ENCODE measurements at places on chromosomes 2 and 18. TPM values are rescaled to one million over a fixed set of nuclear protein-coding genes. Genes with fewer than 3 reads are reported as not detected.

DNA sequence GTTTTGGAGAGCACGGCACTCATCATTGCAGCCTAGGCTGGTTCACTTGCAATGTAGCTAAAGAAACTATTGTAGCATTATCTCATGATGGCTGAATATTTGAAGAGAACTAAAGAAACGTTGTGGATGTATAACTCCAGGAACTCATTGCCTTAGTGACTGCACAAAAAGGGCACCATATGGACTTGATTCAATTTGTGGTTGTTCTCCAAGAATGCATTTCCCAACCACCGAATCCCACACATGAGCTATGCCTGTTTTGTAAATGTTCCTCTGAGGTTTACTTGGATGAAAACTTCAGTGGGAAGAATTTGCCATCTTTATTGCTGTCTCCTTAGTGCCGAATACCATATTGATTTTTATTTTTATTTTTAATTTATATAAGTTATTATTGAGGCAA lies 43.5 kb downstream of the DOK6 start:
- no peaks in the 10 kb centered on the region for H3K36me3 ChIP-seq
- H3K27ac ChIP-seq = no peak overlapping the region
- no peak for DNase-seq
- no peaks in the 10 kb centered on the region for H3K27me3 ChIP-seq

GRCh38 chr2:200765995-200766660 lies 45.6 kb upstream of the BZW1 start:
- no peak for DNase-seq
- H3K4me3 ChIP-seq = no peak overlapping the region

DNA sequence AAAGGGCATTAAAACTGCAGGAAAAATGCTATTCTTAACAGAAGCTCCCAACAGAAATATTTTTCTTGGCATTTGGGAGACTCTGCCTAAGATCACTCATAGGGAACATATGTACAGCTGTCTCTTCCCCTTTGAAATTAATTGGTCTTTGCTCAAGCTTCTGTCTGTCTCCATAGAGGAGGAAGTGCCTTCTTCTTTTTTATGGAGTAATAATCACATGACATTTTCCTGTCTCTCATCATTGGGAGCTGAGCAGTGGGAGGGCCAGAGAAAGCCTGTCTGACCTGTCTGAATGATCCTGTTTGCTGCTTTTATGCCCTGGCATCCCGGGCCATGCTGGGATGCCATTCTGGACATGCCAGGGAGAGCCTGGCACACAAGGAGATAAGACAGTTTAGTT lies 145.6 kb downstream of the AQP4 start:
- H3K4me3 ChIP-seq = no peak overlapping the region

DNA sequence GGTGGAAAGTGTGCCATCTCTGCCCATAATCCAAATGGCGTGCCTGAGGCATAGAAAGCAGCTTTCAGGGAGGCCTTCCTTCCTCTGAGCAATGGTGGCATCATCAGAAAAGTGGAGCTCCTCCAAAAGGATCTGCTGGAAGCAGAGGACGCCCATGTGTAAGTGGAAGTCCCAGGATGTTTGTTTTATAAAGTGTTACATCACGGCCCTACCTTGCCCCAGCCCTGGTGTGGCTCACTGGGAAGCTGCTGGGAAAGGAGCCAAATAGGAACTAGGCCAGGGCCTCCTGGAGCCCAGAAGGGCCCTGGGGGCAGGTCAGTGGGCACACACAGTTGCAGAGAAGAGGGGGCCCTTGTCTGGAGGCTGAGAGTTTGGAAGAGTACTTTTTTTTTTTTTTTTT lies 4.2 kb upstream of the ODC1 start:
- peaks cover 25% of the 10 kb centered on the region for H3K4me1 ChIP-seq
- H3K36me3 ChIP-seq = no peaks in the 10 kb centered on the region
- no peak overlapping the region for H3K27ac ChIP-seq
- H3K27me3 ChIP-seq = no peaks in the 10 kb centered on the region
- no peak overlapping the region for H3K4me3 ChIP-seq

GRCh38 chr2:120391911-120392665 lies 46.2 kb downstream of the INHBB start:
- no peak overlapping the region for H3K27ac ChIP-seq
- H3K4me3 ChIP-seq = no peak overlapping the region
- no peaks in the 10 kb centered on the region for H3K27me3 ChIP-seq
- no peak for DNase-seq
- no peaks in the 10 kb centered on the region for H3K36me3 ChIP-seq

DNA sequence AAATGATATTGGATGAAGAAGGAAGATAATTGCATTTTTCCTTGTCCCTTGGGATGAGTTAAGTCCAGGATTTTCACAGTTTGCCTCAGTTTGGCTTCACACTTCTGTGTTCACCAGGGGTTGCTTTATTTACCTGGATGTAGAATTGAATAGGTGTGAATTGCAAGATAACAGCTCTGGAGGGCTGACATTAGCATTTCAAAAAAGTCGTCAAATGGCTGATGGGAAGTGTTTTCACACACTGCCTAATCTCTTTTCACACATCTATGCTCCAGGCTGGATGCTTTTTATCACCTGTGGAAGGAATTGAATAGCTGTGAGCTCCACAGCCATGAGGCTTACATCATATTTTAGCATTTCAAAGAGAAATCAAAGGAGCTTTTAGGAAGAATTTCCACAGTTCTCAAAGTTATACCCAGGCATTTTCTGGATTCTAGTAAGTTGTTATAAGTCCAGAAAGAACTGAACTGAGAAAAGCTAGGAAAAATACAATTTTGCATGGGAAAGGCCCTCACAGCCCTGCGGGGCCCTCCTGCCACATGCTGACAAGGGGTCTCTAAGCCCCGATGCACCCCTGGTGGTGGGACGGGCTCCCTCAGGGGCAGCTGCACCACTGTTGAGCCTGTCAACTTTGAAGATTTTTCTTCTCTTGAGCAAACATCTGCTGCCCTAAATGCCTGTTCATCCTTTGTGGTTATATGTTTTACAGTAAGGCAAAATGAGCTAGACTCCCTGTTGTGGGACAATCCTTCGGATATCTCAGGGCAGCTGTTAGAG lies 43.9 kb downstream of the TEX51 start:
- H3K4me1 ChIP-seq = no peaks in the 10 kb centered on the region
- no peaks in the 10 kb centered on the region for H3K36me3 ChIP-seq
- DNase-seq = no peak
- H3K27ac ChIP-seq = no peak overlapping the region
- H3K4me3 ChIP-seq = no peak overlapping the region

DNA sequence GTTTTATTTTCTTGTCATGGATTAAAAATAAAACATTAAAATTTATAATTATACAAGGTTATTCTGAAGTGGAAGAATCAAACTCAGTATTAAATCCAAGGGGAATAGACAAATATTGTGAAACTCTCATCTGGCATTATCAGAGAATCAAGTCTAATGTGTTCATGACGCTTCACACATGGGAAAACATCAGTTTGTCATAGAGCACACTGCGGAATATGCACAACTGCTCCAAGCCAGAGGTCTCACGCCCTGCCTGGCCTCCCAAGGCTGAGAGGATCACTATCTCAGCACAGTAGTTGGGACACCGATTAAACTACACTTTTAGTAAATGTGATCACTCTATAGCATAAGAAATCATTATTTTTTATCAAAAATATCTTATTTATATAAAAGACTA lies 20.7 kb upstream of the TRIM43B start:
- H3K4me1 ChIP-seq = no peaks in the 10 kb centered on the region
- H3K27ac ChIP-seq = no peak overlapping the region
- H3K27me3 ChIP-seq = peaks cover 5% of the 10 kb centered on the region
- DNase-seq = no peak
- no peaks in the 10 kb centered on the region for H3K36me3 ChIP-seq

- H3K27ac ChIP-seq = no peak overlapping the region
- DNase-seq = no peak
- no peaks in the 10 kb centered on the region for H3K36me3 ChIP-seq
- H3K4me3 ChIP-seq = no peak overlapping the region
Observed at GRCh38 chr2:46431481-46432235, 47.7 kb upstream of the TMEM247 start.

DNA sequence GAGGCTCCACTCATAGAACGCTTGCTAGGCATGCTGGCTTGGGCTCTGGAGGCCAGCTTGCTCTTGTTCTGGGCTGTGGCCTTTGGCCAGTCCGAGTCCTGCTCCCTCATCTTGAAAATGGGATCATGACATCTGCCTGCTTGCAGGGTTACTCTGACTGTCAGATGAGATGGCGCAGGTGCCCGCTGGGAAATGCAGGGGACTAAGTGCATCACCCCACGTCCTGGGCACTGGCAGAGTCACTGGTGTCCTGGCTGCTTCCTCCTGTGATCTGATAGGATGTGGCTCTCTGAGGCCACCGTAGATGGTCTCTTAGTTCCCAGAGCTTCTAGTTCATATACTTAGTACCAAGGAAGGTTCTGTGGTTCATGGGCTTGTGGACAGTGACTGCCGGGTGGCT lies 18.5 kb downstream of the LDLRAD4 start:
- no peak for DNase-seq
- no peak overlapping the region for H3K4me3 ChIP-seq
- H3K36me3 ChIP-seq = no peaks in the 10 kb centered on the region
- no peak overlapping the region for H3K27ac ChIP-seq
- H3K27me3 ChIP-seq = no peaks in the 10 kb centered on the region
- peaks cover 3% of the 10 kb centered on the region for H3K4me1 ChIP-seq

- no peak overlapping the region for H3K4me3 ChIP-seq
- H3K27me3 ChIP-seq = no peaks in the 10 kb centered on the region
- no peak overlapping the region for H3K27ac ChIP-seq
- no peaks in the 10 kb centered on the region for H3K4me1 ChIP-seq
- no peak for DNase-seq
Observed at GRCh38 chr2:3212984-3213383, 164.6 kb downstream of the EIPR1 start.

GRCh38 chr18:56202678-56203077 lies 435.7 kb downstream of the TXNL1 start:
- no peak for DNase-seq
- no peaks in the 10 kb centered on the region for H3K27me3 ChIP-seq
- H3K36me3 ChIP-seq = no peaks in the 10 kb centered on the region
- H3K4me1 ChIP-seq = no peaks in the 10 kb centered on the region
- no peak overlapping the region for H3K27ac ChIP-seq

GRCh38 chr2:207385903-207386302 lies 143.9 kb upstream of the CREB1 start:
- no peak overlapping the region for H3K27ac ChIP-seq
- DNase-seq = no peak
- no peaks in the 10 kb centered on the region for H3K27me3 ChIP-seq
- H3K4me1 ChIP-seq = no peaks in the 10 kb centered on the region
- H3K36me3 ChIP-seq = no peaks in the 10 kb centered on the region

- H3K4me3 ChIP-seq = peak overlapping the region; percentile 85
- no peaks in the 10 kb centered on the region for H3K27me3 ChIP-seq
- H3K27ac ChIP-seq = peak overlapping the region; percentile 98
- H3K4me1 ChIP-seq = peaks cover 45% of the 10 kb centered on the region
- DNase-seq = peak; percentile 42
- H3K36me3 ChIP-seq = no peaks in the 10 kb centered on the region
Observed at GRCh38 chr2:241637795-241638660, 535 bp downstream of the ATG4B start.

GRCh38 chr2:43407935-43408334 lies 181.5 kb upstream of the ZFP36L2 start:
- no peak overlapping the region for H3K4me3 ChIP-seq
- H3K4me1 ChIP-seq = peaks cover 22% of the 10 kb centered on the region
- H3K36me3 ChIP-seq = no peaks in the 10 kb centered on the region
- peak overlapping the region; percentile 65 for H3K27ac ChIP-seq

DNA sequence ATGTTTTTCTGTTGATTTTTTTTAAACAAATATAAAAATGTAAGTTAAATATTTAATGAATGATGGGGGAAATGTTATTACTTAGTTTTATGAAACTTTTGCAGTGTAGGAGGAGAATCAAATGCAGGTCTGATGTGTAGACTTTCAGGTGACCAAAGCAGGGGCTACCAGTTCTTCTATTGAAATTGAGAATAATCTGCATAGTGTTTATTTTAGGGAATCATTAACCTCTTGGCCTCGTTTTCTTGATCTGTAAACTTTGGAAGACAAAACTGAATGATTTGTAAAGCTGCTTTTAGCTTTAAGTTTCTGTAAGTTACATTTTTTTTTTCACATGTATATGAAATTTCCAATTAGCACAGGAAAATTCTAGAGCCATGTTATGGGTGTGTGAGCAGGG lies 99.2 kb downstream of the R3HDM1 start:
- H3K27me3 ChIP-seq = no peaks in the 10 kb centered on the region
- peaks cover 2% of the 10 kb centered on the region for H3K36me3 ChIP-seq
- DNase-seq = no peak
- no peak overlapping the region for H3K4me3 ChIP-seq
- no peak overlapping the region for H3K27ac ChIP-seq
- H3K4me1 ChIP-seq = no peaks in the 10 kb centered on the region

Gene TLX2
- total RNA-seq = not detected

Gene CXCR1
- total RNA-seq = 1.7 TPM

Gene TMEM17
- 1.8 TPM for total RNA-seq

Gene TFCP2L1
- 32.5 TPM for total RNA-seq

Gene G6PC2
- not detected for total RNA-seq
